ENCODE measurements at places on chromosomes 1 and 21. TPM values are rescaled to one million over a fixed set of nuclear protein-coding genes. Genes with fewer than 3 reads are reported as not detected.

- H3K4me3 ChIP-seq, result no peak overlapping the region
- DNase-seq, result no peak
- H3K27me3 ChIP-seq, result no peaks in the 10 kb centered on the region
- no peak overlapping the region for H3K27ac ChIP-seq
Measured at GRCh38 chr1:79974659-79975058, 968.1 kb upstream of the ADGRL4 start.

GRCh38 chr1:18996548-18997177, 40.2 kb upstream of the IFFO2 start:
- H3K4me3 ChIP-seq, result no peak overlapping the region
- no peak for DNase-seq
- H3K36me3 ChIP-seq, result peaks cover 7% of the 10 kb centered on the region
- H3K27me3 ChIP-seq, result peaks cover 21% of the 10 kb centered on the region
- H3K27ac ChIP-seq, result no peak overlapping the region
- H3K4me1 ChIP-seq, result peaks cover 9% of the 10 kb centered on the region

- H3K36me3 ChIP-seq, result no peaks in the 10 kb centered on the region
- no peaks in the 10 kb centered on the region for H3K4me1 ChIP-seq
- no peaks in the 10 kb centered on the region for H3K27me3 ChIP-seq
- no peak for DNase-seq
- no peak overlapping the region for H3K4me3 ChIP-seq
Measured at GRCh38 chr1:14961661-14962267, 191.8 kb upstream of the TMEM51 start.

DNA sequence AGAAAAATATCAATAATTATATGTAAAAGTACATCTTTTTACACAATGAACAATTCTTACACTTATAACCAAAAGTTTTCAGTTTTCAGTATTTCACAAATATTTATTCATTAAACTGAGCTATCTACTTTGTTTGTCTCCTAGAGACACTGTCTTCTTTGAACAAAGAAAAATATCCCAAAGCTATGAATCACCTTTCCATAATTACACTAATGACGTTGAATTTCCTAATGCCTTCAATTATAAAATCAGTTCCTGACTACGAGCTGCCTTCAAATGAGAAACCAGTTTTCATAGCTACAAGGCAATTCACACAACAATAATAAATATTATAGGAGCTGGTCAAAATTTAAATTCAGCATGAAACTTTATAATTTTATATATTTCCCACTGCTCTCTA, 201.8 kb upstream of the BRINP3 start:
- no peak for DNase-seq
- H3K27ac ChIP-seq, result no peak overlapping the region
- no peaks in the 10 kb centered on the region for H3K4me1 ChIP-seq
- no peak overlapping the region for H3K4me3 ChIP-seq
- no peaks in the 10 kb centered on the region for H3K36me3 ChIP-seq
- no peaks in the 10 kb centered on the region for H3K27me3 ChIP-seq

DNA sequence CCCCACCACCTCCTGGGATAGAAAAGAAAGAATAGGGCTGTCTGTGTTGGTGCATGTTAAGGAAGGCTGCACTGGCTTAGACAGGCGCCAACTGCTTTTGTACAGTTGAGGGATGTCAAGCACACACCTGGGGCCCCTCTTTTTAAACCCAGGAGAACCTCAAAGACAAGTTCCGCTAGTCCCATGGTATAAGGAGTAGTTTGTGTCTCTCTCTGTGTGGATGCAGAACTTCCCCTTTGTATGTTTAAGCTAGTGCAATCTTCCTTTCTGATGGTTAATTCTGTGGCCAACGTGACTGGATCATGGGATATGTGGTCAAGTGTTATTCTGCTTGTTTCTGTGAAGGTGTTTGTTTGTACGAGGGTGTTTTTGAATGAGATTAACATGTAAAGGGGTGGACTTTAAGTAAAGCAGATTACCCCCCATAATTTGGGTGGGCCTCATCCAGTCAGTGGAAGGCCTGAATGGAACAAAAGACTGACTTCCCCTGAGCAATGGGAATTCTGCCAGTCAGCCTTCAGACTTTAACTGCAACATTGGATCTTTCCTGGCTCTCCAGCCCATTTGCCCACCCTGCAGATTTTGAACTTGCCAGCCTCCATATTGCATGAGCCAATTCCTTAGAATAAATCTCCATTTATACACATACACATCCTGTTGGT, 9.5 kb upstream of the DUSP10 start:
- no peak for DNase-seq
- H3K4me3 ChIP-seq, result no peak overlapping the region
- H3K36me3 ChIP-seq, result peaks cover 25% of the 10 kb centered on the region
- H3K27me3 ChIP-seq, result no peaks in the 10 kb centered on the region
- H3K4me1 ChIP-seq, result peaks cover 38% of the 10 kb centered on the region

DNA sequence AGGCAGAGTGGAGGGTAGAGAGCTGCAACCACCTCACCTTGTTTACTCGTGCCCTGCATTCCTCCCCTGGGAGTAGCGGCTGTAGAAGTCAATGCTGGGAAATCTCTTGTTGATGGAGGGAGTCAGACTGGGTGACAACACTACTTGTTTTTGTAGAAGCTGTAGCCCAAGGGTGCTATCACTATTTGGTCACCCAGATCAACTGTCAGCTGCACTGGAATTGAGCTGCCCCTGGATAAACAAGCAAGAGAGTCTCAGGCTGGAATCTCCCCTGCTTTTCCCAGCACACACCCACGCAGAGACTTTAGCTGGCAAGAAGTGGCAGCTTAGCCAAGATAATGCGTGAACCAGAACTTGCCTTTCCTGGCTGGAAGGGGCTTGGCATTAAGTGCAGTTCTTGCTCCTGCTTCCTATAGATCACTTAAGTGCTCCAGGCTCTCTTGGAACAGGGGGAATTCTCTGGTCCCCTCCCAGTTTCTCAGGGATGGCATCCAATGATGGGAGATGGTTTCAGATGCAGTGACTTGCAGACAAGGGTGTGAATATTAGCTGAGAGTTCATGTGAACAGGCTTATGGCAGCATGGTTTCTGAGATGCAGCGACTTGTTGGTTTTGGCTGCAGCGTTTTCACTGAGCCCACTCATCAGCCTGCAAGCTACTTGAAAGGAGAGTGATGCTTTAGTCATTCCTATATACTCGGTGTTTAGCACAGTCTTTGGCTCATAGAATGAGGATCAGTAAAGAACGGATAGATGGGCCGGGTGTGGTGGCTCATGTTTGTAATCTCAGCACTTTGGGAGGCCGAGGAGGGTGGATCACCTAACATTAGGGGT, 16.8 kb downstream of the ATP2B4 start:
- DNase-seq, result no peak
- H3K27ac ChIP-seq, result no peak overlapping the region
- no peaks in the 10 kb centered on the region for H3K27me3 ChIP-seq
- peaks cover 56% of the 10 kb centered on the region for H3K36me3 ChIP-seq
- H3K4me3 ChIP-seq, result no peak overlapping the region

RGS8 gene
- not detected for total RNA-seq
